ENCODE measurements at places on chromosomes 1 and 21. TPM values are rescaled to one million over a fixed set of nuclear protein-coding genes. Genes with fewer than 3 reads are reported as not detected.

B3GALT2 gene
- 19.5 TPM for total RNA-seq

RGS13 gene
- total RNA-seq, result 3.4 TPM

LIPI gene
- total RNA-seq, result not detected

USH2A gene
- 0.16 TPM for total RNA-seq

ASCL5 gene
- total RNA-seq, result not detected

FCGR3A gene
- total RNA-seq, result 4.5 TPM

LENEP gene
- not detected for total RNA-seq

Measured in urinary bladder (tissue), 4 donors.